GM12878 (cell line): ENCODE measurements at places on chromosomes 16 and 17. TPM values are rescaled to one million over a fixed set of nuclear protein-coding genes. Genes with fewer than 3 reads are reported as not detected.
A peak's percentile ranks its signal among the peaks of the same experiment; 100 is the strongest.

The PMP22 gene
- 0.35 and 0.59 TPM in 2 replicates for total RNA-seq

DNA sequence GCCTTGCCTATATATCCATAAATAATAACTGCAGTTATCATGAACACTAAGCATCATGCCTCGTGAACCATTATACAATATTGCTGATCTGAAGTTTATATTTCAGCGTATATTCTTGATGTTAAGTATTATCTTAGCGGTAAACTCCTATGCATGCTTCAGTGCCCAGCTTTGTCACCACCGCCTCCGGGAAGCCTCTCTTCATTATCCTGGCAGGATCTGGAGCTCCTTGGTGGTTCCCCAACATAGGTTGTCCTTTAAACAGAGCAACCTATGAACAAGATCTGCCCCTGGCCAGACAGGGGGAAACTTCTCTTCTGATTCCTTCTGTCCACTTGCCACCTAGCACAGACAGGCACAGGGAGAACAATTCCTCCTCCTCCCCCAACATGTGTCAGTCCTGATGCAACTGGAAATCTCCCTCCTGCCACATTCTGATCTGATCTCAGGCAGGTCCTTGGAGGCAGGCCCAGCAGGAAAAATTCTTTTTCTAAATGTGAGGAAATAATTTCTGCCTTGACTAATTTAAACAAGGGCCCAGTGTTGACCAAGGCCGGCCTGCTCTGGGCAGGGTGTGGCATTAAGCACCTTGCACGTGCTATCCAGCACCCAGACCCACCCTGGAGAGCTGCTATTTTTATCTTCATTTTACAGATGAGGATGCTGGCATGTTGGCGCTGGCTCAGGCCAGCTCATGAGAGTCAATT, 22.4 kb downstream of the SPNS2 start:
- no peak for DNase-seq

The PRR14 gene
- 58.5 and 66.8 TPM in 2 replicates for total RNA-seq

The DYNLL2 gene
- 18.9 TPM in 2 replicates for total RNA-seq

DNA sequence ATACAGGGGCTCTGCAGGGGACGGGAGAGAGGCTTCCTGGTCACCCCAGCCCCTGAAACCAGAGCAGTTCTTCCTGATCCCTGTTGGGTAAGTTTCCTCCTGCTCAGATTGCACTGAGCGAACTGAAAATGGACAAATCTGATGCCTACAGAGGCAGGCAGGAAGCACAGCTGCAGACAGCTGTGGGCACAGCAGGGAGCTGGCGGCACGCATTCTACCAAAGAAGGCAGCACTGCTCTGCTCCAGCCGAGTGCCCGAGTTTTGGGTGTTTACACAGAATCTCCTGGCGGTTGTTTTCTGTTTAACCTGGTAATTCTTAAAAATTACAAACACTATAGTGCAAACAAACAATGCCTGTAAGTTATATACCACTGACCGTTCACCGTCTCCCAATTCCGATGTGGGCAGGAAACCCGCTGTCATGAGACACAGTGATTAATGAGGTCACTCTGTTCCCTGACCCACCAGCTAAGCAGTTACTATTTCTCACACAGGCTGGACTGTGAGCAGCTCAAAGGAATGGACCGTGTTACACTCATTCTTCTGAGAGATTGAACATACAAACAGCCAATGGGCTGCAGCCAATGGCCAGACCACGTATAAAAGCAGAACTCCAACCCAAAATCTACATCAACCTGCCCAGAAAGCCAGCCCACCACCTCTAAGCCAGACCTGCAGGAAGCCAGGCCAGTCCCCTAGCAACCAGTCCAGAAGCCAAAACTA, 25.5 kb downstream of the NSMCE1 start:
- peak; percentile 71 for DNase-seq
